ENCODE measurements at places on chromosomes 1 and 21. TPM values are rescaled to one million over a fixed set of nuclear protein-coding genes. Genes with fewer than 3 reads are reported as not detected.

Gene CYYR1
- polyA plus RNA-seq, result 33.6 TPM

Gene OR2L13
- polyA plus RNA-seq, result not detected

Gene PDE9A
- polyA plus RNA-seq, result 6.2 TPM

Gene TEX38
- not detected for polyA plus RNA-seq

Gene SMCP
- polyA plus RNA-seq, result not detected

Gene USH2A
- polyA plus RNA-seq, result not detected

Gene CLSTN1
- 28.8 TPM for polyA plus RNA-seq

Gene OLIG2
- not detected for polyA plus RNA-seq
